Glutamatergic neuron (in vitro differentiated cells): ENCODE measurements at places on chromosomes 1 and 21. TPM values are rescaled to one million over a fixed set of nuclear protein-coding genes. Genes with fewer than 3 reads are reported as not detected.

The KISS1 gene
- not detected for total RNA-seq

GRCh38 chr1:189125694-189126093 is 1352.0 kb downstream of the BRINP3 start:
- DNase-seq = no peak

- no peak for DNase-seq
Measured at GRCh38 chr1:167054946-167055630, 35.1 kb downstream of the GPA33 start.

- no peak for DNase-seq
Measured at GRCh38 chr1:183259924-183260323, 73.9 kb downstream of the LAMC2 start.

DNA sequence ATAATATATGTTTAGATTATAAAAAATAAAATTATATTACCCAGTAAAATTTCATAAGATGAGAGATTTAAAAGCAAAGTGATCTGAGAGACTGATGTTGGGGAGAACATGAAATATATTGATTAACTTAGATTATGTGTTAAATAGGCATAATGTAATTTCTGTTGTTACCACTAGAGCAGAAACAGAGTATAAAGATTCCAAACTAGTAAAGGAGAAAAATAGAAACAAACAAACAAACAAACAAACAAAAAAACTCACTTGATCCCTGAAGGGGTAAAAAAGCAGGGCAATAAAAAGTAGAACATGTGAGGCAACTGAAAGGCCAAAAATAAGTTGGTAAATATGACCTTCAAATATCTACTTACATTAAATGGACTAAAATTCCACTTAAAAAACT is 640.4 kb upstream of the RGS18 start:
- no peak for DNase-seq

DNA sequence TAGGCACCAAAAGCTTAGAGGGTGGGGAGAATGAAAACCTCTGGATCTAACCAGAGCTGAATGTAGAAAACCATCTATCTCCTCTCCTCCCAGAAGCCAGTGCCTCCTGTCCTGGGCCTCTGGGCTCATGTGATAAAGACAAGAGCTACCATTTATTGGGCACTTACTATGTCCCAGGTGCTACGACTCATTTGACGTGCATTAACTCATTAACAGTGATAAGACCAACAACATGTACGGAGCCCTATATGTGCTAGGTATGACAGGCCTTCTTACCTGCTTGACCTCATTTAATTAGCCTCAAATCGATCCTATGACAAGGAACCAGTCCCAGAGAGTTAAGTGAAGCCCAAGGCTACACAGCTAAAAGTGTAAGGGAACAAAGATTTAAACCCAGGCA is 19.7 kb downstream of the CAPZB start:
- no peak for DNase-seq

GRCh38 chr1:232351335-232351734 is 278.6 kb downstream of the SIPA1L2 start:
- DNase-seq = no peak

DNA sequence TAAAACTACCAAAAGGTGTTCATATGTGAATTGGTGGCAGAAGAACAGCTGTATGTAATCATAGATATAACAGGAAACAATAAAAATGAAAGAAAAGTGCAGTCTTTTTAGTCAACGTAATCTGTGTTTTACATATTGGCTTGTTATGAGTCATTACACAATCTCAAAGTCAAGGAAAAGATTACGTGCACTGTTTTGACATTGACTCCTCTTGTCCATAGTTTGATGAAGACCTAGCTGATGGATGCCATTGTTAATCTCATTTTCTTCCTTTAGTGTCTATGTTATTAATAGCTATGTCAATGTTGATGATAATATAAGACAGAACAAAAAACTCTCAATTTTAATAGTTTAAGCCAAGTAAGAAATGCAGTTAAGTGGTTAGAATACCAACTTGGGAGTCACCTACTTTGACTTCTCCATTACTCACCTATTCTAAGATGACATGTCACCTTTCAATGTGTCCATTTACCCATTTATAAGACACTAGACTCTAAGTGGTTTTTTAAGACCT is 84.5 kb upstream of the SAMSN1 start:
- no peak for DNase-seq

GRCh38 chr1:62295921-62296491 is 23.2 kb downstream of the KANK4 start:
- DNase-seq = no peak

DNA sequence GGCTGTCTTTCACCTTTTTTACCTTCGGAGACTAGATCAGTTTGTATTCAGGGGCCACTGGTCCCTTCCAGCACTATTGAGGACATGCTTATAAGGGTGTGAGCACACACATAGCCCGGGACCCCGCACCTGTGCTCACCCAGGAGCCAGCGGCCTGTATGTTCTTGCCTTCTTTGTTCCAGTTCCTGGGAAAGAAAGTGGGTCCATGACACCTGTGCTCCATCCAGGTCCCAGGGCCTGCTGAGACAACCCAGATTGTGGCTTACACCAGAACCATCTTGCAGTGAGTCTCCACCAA is 207.8 kb downstream of the TOMM20 start:
- no peak for DNase-seq

GRCh38 chr1:36380782-36381181 is 4.9 kb downstream of the STK40 start:
- DNase-seq = no peak

DNA sequence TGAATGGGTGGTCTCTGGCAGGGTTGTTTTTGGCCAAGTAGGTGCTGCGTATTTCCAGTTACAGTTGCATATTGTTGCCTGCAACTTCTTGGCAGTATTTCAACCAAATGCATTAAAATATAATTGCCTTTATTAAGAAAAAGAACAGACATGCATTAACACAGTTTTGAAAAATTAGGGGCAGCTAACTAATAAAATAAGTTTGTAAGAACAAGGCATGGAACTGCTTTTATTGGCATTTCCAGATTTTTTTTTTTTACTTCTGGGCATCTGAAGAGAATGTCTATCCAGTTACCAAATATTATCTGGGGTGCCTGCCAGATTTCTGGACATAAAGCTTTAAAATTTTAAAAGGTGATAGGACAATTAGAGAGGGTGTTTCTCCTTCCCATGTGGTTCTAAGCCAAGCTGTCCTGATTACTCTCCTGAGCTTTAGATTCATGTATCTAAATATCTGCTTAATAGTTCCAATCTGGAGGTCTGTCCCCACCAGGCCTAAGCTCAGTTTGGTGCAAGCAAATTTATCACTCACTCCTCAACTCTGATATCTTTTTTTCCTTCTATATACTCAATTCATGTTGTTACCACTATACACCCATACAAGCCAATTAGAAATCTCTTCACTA is 553.3 kb upstream of the USP24 start:
- no peak for DNase-seq

DNA sequence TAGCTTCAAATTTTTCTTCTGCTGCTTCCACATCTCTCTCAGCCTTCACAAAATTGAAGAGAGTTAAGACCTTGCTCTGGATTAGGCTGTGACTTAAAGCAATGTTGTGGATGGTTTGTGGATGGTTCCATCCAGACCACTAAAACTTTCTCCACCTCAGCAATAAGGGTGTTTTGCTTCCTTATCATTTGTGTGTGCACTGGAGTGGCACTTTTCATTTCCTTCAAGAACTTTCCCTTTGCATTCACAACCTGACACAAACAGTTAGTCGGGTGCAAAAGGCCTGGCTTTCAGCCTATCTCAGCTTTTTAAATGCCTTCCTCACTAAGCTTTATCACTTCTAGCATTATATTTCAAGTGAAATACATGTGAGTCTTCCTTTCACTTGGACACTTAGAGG is 30.3 kb downstream of the DENND1B start:
- DNase-seq = no peak

DNA sequence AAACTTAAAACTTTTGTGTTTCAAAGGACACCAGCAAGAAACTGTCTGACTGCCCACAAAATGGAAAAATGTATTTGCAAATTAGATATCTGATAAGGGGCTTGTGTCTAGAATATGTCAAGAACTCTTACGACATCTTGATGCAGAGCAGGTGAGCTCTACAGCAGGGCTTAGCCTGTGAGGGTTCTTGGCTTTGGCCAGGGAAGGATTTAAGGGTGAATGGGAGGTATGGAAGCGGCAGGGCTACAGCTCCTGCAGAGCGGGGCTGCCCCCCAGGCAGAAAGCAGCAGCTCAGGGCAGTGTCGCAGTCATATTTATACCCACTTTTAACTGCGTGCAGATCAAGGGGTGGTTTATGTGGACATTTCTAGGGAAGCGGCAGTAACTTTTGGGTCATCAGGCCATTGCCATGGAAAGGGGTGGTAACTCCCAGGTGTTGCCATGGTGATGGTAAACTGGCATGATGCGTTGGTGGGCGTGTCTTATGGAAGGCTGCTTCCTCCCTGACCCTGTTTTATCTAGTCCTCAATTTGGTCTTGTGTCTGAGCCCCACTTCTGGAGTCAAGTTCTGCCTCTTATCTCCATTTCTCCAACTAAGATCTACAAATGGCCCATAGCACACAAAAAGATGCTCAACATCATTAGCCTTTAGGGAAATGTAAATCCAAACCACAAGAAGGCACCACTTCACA is 23.2 kb downstream of the MORN1 start:
- DNase-seq = no peak

The B3GALT5 gene
- total RNA-seq = 0.25 TPM

DNA sequence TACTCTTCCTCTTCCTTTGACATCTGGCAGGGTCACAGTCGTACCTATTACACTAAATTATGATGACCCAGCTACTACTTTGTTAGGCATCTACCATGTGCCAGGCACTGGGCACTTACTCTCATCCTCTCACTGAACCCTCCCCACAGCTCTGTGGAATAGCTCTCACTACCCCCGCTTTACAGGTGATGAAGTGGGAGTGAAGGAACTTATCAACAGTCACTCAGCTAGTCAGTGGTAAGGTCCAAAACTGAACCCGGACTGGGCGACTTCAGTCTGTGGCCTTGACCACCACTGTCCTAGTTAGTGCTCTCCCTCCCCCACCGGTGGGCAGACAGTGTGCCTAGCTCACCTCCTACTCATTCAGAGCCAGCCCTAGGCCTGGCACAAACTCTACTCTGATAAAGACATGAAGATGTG is 12.3 kb downstream of the ADGRB2 start:
- DNase-seq = no peak

- DNase-seq = no peak
Measured at GRCh38 chr1:56551691-56552090, 27.7 kb downstream of the PLPP3 start.

The RAD54L gene
- 4.6 TPM for total RNA-seq

The CCDC190 gene
- not detected for total RNA-seq

DNA sequence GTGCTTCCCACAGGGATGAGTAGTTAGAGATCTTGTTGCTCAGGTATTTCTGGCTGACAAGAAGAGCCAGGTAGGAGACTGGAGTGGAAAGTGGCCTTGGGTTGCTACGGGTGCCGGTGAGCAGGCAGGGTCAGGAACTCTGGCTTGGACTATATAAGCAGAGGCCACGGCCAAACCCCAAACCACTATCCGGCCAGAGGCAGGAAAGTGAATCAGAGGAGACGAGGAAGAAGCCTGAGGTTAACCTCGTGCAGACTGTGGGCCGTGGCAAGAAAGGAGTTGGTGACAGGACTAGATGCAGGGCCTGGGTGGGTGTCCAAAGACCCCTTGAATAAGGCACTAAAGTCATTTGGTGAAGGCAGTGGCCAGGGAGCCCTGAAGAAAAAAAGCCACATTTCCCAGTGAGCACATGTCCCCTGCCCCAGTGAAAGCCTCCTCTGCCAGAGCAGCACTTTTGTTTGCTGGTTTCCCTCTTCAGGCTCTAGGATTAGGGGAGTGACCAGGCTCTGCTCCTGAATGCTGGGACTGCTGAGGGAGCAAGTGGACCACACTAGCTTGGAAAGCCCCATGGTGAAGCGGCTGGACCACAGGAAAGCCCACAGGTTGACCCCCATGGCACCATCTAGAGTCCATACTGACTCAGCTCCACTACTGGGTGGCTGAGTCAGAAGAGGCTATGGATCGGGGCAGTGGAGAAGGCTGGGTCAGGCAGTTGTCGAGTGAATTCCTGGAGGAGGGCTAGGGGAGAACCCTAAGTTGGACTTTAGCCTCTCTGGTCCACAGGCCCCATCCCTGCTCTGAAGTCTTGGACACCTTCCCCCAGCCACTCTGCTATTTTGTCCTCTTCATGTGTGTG is 23.4 kb downstream of the CSF1 start:
- DNase-seq = no peak

GRCh38 chr1:160722726-160723125 is 11.1 kb upstream of the CD48 start:
- DNase-seq = no peak

The SLC44A3 gene
- 129 TPM for total RNA-seq

The FMOD gene
- total RNA-seq = not detected

The HPDL gene
- 2.3 TPM for total RNA-seq

The COQ8A gene
- 41.9 TPM for total RNA-seq

DNA sequence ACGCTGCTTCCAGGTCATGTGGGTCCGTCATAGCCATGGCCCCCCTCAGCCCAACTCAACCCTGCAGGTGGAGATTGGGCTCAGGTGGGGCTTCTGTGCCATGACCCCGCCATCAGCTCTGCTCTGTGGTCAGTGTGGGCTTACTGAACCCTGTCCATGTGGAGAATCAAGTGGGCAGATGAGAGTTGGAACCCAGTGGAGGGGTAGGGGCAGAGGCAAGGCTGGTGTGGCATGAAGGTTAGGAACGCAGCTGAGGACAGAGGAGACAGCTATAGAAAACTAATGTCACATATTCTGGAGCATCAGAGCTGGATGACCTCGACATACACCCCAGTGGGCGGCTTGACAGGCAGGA is 355.9 kb downstream of the PTPRU start:
- DNase-seq = no peak

- no peak for DNase-seq
Measured at GRCh38 chr1:248798791-248799190, 26.9 kb downstream of the SH3BP5L start.

GRCh38 chr1:112694363-112694929 is 12.5 kb downstream of the RHOC start:
- DNase-seq = no peak

DNA sequence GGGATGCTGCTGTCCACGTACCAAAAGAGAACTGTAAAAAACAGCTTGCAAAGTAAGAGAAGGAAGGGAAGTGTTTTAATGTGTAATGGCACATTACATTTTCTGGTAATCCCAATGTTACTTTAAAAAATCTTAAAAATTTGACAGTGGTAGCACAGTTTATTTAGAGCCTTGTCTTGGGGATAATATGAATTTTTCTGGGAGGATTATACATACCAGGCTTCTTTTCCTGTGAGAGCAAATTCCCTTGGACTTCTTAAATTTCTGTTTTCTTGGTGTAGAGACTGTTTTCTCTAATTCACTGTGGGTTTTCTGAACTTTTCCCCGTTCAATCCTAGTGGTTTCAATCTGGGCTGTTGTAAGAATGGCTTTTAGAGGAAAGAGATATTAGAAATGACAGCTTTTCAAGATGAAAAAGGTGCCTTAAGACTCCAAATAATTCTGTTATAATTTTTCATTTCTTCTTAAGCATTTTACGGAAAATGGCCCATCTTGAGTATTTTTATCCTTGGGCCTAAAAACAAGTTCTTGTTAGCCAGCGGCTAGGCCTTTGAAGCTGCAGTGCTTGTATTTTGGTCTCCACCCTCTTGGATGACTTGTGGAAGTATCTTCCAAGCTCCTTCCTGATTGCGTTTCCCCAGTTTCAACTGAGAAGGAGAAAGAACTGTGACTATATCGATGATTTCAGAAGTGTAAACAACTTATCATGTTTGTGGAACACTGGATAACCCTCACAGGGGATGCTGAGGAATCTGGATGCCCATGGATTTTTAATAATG is 70.0 kb downstream of the LEPR start:
- no peak for DNase-seq
